ENCODE measurements at places on chromosomes 1 and 21. TPM values are rescaled to one million over a fixed set of nuclear protein-coding genes. Genes with fewer than 3 reads are reported as not detected.

ARMH1 gene
- not detected for total RNA-seq

GRCh38 chr1:175188936-175189335, 3.6 kb downstream of the KIAA0040 start:
- no peak for DNase-seq

- no peak for DNase-seq
These were observed 6.1 kb downstream of the MEGF6 start for GRCh38 chr1:3604997-3605823.

GRCh38 chr1:59156526-59157199, 140.2 kb upstream of the FGGY start:
- peak; percentile 74 for DNase-seq

DNA sequence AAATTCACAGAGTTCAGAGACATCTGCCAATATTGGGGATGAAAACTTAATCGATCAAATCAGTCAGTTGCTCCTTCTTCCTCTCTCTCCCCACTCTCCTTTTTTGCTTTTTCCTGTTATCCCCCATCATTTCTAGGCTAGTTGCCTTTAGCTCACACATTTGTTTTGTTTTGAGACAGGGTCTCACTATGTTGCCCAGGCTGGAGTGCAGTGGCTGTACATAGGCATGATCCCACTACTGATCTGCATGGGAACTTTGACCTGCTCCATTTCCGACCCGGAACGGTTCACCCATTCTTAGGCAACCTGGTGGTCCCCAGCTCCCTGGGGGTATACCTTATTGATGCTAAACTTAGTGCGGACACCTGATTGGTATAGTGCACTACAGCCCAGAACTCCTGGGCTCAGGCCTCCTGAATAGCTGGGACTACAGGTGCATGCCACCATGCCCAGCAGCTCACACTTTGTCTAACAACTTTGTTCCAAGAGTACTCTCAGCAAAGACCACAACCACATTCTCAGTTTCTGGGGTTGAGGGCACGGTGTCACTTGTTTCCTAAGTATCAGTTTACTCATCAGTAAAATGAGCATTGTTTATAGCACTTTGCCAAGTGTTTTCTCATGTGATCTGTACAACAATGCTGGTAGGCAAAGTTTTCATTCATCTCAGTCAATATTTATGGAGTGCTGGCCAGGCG, 6.7 kb upstream of the ELOA start:
- no peak for DNase-seq

- no peak for DNase-seq
These were observed 76.1 kb downstream of the SH3BGR start for GRCh38 chr21:39527664-39528381.

Measured in dermis blood vessel endothelial cell (primary cell).